COR-L47 (cell line): ENCODE measurements at places on chromosomes 16 and 17.
A peak's percentile ranks its signal among the peaks of the same experiment; 100 is the strongest.

DNA sequence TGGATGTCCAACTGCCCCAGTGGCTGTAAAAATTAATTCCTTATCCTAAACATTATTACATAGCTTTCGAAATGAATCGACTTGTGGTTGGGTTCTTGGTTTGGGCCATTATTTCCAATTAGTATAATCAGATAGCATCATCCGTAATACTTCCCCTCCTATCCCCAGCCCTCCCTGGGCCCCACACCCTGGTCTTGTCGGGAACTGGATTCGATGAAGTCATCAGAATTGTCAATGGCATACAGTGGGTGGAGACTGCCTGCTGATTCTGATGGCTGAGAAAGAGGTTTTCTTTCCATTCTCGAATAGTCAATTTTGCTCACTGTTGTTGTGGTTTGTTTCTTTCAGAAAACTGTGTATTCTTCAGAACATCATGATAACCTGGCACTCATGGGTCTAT, 395.1 kb downstream of the SEC14L1 start:
- DNase-seq = no peak

DNA sequence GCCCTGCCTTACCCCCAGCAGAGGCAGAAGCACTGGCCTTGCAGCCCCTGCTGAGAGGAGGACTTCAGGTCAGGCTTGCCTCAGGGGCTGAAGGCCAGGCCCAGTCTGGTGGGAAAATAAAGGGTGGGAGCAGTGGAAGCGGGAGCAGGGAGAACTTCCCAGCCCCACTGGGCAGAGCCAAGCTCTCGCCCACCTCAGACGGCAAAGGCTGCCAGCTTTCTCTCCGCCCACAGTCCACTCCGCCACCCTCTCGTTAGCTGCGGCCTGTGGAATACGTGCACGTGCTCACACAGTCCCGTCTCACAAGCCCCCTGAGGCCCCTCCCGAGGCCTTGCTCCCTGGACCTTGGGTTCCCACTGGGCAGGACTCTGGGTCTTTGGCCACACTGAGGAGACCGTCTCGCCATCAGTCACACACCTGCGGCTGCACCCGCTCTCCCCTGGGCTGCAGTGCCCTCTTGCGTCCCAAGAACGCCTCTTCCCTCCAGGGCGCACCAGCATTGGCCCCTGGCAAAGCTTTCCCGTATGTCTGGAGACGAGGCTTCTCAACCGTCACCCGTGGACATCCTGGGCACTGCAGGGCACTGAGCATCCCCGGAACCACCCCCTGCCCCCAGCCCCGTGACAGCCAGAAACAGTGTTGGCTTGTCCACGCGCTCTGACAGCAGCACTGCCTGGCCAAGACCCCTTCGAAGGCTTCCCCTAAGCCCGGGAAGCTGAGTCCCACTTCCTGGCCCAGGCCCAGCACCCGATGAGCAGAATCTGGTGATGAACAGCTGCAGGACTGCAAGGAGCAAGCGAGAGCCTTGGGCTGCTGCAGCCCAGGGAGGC, 8.3 kb downstream of the MRPL28 start:
- peak; percentile 86 for DNase-seq

DNA sequence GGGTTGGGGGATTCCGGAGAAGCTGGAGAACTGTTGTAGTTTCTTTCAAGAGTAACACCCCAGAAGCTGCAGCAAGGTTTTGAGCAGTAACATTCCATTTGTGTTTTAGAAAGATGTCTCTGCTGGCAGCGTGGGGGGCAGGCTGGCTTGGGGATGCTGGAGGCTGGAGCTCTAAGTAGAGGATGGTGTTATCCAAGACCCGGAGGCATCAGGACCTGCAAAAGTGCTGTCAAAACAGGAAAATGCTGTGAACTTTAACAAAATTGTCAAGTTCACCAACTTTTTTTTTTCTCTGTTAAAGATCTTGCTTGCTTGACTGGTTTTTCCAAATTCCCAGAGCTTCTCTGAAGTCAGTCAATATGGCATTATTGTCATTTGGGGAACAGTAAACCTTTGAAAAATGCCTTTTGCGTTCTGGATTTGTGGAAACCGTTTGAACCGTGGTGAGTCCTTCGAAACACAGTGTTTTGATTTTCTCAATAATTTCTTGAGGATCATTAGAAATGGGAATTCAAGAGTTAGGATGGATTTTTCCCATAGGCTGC, 189.6 kb upstream of the NLRP1 start:
- DNase-seq = no peak

DNA sequence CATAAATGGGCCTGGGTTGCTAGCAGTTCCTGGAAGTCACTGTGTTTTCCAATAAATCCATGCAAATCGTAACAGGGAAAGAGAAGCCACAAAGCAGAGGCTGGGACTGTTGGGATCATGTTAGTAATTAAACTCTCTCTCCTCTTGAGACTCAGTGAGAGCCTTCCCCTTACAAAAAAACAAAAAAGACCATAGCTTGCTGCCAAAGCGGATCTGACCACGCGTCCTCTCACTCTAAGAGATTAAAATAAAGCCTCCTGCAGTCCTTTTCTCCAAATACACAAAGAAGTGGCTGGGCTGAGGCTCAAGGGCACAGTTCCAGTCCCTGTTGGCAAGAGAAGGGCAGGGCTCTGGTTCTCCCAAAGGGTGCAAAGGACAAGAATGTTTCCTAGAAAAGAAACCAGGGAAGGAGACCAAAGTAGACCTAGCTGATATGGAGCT, 38.5 kb downstream of the PIGL start:
- DNase-seq = no peak

DNA sequence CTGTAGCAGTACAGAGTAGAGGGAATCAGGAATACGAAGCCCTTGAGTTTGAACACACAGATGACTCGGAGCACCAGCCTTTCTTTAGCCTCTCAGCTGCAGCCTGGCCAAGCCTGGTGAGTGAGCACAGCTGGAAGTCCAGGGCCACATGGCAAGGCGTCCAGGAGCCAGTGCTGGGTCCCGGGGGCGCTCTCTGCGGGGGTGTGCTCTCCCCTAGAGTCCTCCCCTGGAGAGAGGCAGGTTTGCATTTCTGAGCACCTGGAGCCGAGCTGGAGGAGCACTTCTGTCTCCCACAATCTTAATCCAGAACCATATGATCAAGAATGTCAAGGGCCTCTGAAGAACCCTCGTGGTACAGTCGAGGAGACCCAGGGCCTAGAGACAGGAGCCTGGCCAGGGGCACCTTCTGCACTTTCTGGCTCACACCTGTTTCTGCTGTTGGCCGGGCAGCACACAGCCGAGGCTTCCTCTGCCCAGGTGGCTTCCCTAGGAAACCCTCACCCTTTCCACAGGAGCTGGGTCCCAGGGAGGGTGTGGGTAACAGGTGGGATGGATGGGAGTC, 78.3 kb downstream of the PLD6 start:
- no peak for DNase-seq

DNA sequence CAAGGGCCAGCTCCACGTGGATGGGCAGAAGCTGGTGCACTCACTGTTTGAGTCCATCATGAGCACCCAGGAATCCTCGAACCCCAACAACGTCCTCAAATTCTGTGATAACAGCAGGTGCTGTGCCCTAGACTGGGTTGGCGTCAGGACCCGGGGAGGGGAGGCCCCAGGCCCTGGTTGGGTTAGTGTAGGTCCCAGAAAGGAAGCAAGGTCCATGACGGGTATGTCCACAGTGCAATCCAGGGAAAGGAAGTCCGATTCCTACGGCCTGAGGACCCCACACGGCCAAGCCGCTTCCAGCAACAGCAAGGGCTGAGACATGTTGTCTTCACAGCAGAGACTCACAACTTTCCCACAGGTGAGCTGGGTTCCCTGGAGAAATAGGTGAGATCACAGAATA, 7.2 kb downstream of the PFAS start:
- no peak for DNase-seq

DNA sequence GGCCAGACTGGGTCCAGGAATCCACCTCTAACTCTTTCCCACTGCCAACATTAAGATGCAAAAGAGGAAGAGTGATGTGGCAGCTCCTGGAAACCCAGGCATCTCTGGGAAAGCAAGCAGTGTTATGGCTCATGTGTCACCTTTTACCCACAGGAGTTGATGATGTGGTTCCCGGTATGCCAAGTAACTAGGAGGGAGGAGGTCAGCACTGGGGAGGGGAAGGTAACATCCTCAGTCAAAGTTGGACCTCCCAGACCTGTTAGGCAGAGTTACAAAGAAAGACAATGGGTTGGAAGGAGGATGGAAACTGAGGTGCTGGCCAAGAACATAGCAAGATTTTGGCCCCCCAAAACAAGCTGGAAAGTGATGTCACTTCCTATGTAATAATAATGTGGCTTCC, 11.4 kb downstream of the KRABD2 start:
- DNase-seq = no peak

DNA sequence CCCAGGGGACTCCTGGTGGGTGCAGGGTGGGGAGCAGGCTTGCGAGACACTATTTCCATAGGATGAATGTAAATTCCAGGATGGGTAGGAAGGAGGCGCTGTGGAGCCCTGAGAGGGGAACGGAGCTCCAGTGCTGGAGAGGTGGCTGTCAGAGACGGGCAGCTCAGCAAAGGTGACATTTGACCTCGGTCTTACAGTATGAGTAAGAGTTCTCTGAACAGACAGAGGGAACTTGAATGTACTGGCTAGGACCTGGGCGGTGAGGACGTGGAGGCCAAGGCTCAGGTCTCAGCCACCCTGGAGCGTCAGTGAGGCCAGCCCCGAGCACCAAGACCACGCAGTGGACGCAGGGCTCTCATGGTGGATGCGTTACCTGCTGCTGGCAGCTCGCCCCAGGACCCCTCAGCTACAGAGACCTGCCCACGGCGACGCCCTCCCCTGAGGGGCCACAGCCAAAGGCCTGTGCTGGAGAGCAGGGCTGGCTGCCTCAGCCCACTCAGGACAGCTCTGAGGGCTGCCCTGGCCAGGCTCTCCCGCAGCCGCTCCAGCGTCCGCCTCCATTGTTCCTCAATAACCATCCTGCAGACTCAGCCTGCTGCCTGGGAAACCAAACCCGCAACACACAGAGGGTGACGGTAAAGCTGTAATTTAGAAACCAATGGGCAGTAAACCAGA, 65.9 kb upstream of the TNRC6C start:
- no peak for DNase-seq

DNA sequence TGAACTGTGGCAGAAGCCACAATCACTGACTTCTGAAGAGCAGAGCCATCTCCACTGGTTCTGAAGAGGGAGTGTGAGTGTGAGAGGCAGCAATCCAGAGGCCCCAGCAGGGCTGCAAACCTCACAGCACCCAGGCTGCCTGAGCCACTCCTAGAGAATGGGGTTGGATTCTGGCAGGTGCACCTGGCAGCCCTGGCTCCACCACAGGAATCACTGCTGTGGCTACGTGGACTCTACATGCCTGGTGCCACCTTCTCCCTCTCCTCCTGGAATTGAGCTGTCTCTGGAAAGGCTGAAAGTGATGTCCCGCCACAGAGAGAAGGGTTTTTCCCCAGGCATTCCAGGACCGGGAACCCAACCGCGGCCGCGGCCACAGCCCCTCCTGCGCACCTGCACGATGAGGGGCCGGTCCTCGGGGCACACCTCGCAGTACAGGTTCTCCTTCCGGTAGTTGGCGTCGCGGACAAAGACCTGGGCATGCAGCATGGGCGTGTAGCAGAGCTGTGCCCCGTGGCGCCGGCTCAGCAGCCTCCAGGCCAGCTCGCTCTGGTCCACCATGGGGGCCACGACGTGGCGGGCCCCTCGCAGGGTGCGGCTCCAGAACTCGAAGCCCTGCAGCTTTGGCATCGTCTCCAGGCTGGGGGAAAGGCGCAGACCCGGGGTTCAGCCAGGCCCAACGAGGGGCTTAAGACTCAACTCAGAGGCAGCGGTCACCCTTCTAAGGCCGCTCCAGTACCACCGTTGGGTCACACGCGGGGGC, 991 bp downstream of the DUS1L start:
- DNase-seq = peak; percentile 33

DNA sequence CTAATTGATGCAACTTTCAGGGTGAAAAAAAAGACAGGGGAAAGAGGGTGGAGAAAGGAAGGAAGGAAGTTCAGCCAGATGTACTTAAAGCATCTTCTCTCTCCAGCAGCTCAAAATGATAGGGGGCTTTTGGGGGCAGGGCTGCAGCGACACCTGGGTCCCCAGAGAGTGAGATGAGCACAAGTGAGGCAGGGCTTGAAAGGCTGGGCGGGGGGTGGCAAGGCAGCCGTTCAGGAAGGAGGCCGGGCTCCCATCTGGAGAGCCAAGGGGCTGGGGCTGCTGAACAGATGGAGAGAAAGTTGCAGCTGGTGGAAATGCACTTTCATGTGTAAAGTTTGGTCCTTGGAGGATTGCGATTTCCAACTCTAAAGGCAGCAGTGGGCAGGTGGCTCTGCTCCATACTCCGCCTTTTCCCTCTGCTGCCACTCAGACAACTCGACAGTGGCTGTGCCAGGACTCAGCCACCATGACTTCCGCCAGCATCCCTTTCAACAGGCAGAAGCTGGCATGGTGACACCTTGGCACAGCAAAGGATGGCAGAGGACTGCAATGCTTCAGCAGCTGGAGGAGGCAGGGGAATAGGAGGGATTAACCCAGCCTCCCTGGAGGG, 7.7 kb downstream of the SLC35B1 start:
- no peak for DNase-seq

DNA sequence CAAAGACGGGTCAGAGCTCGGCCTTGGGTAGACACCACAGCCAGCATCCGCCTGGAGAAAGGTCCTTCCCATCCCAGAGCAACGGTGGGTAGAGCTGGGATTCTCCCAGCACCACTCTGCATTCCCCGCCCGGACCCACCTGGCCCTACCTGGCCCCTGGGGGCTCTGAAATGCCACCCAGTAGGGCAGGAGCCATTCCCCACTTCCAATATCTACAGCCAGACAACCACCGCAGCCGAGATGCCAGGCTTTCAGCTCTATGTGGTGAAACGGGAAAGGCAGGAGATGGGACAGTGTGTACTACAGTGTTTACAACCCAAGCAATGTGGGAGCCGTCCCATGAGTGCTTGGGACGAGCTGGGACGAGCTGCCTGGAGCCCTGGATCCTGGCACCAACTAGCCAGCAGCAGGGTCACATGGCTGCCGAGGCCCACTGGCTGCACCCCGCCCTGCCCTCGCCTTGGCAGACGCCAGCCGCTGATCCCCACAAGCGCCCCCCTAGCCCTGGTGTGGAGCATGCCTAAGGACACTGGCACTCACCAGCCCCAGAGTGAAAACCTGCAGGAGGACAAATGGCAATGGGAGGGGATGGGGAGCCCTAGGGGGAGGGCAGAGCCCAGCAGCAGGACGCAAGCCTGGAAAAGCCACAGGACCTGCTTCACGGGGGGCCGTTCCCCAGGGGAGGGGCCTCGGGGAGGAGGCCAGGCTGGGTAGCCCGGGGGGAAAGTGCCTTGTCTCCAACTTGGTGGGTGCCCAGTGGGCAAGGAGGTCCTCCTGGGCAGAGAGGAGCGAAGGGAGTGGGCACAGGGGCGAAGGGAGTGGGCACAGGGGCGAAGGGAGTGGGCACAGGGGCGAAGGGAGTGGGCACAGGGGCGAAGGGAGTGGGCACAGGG, 13.5 kb downstream of the TMC6 start:
- no peak for DNase-seq

DNA sequence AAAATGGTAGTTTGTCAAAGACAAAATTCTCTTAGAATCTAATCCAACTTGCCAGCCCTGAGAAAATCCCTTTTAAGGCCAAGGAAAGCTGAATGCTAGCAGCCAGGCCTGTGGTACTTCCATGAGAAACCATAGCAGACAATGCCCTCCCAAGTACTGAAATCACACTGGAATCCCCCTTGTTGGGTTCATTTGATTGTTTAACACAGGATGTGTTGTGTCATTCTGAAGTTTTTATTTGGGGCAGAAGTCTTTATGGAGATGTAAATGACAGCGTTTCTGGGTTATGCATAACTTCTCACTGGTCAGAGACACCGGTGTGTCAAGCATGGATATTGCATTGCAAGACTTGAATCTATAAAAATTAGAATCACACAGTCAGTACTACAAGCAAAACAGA, 6.0 kb upstream of the ARL2BP start:
- no peak for DNase-seq

GRCh38 chr16:20881503-20881878, 18.7 kb downstream of the DCUN1D3 start:
- no peak for DNase-seq

- DNase-seq = no peak
These were observed 96.5 kb downstream of the GOSR1 start for GRCh38 chr17:30573603-30574175.
